ENCODE measurements at places on chromosomes 4 and X. TPM values are rescaled to one million over a fixed set of nuclear protein-coding genes. Genes with fewer than 3 reads are reported as not detected.

- DNase-seq: no peak
Measured at GRCh38 chr4:76799140-76799539, 98.8 kb downstream of the SOWAHB start.

- DNase-seq: peak; percentile 87
Measured at GRCh38 chr4:114015444-114015899, 36.0 kb upstream of the ARSJ start.

Gene LANCL3
- total RNA-seq: 0.74 TPM

DNA sequence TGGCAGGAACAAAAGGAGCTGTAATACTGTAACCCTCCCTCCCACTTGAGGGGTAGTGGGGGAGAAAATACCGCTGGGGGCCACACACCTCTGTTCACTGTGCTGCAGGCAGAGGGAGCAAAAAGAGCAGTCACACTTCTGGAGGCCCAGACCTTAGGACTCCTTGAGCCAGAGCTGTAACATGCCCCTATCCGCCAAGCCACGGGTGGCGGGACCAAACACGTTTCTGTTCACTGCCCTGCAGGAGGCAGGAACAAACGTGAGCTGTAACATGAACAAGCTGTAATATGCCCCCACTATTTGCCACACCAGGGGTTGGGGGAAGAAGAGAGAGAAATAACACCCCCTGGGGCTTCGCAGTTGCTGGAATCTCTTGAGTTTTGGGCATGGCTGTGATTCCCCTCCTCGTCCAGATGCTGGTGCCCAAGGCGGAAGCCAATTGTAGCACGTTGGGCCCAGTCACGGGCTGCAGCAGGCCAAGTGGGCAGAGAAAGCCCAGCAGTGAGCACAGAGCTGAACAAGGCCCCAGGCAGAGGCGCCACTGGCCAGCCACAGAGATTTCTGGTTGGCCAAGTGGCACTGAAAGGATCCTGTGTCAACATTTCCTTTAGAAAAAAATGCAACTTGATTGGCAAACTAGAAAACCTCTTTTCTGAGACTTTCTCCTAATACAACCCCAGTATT lies 509.7 kb downstream of the INPP4B start:
- no peak for DNase-seq

Gene NAT8L
- 2.8 TPM for total RNA-seq

DNA sequence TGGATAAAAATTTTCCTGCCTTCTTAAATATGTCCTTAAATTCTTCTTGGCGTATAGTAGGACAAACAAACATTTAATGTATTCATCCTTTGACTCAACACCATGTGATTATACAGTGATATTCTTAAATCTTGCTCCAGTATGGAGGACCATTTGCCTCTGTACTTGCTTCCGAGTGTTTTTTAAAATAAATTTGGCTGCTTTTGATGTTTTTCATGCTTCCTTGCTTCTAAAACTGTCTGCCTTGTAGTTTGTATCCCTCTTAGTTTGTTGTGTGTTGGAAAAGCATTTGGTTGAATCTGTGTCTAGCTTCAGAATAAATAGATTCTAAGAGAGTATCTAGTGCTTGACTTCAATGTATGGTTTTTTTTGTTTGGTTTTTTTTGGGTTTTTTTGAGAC lies 12.3 kb downstream of the ING2 start:
- DNase-seq: no peak

DNA sequence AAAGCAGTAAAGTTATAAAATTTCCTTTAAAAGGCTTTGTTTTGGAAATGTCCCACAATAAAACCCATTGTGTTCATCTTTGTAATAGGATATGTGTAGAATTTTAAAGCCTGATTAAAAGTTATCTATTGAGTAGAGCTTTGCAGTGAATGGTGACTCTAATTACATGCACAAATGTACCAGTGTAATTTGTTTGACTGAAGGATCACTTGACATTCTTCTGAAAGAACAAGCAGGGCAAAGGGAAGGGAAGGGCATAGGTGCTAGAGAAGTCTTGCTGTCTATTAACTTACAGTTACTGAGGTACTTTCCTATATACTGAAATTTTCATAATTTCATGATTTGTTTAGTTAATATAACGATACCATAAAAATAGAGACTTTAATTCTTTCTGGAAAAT lies 70.8 kb downstream of the STIM2 start:
- no peak for DNase-seq

GRCh38 chr4:120007191-120007871 lies 59.3 kb downstream of the MAD2L1 start:
- DNase-seq: peak; percentile 44

- peak; percentile 55 for DNase-seq
Measured at GRCh38 chr4:47213971-47214370, 182.6 kb downstream of the GABRB1 start.

Gene VEGFD
- 1.1 TPM for total RNA-seq

Gene DCTD
- 38.3 TPM for total RNA-seq

GRCh38 chrX:40278340-40279090 lies 180.8 kb upstream of the BCOR start:
- DNase-seq: peak; percentile 67

DNA sequence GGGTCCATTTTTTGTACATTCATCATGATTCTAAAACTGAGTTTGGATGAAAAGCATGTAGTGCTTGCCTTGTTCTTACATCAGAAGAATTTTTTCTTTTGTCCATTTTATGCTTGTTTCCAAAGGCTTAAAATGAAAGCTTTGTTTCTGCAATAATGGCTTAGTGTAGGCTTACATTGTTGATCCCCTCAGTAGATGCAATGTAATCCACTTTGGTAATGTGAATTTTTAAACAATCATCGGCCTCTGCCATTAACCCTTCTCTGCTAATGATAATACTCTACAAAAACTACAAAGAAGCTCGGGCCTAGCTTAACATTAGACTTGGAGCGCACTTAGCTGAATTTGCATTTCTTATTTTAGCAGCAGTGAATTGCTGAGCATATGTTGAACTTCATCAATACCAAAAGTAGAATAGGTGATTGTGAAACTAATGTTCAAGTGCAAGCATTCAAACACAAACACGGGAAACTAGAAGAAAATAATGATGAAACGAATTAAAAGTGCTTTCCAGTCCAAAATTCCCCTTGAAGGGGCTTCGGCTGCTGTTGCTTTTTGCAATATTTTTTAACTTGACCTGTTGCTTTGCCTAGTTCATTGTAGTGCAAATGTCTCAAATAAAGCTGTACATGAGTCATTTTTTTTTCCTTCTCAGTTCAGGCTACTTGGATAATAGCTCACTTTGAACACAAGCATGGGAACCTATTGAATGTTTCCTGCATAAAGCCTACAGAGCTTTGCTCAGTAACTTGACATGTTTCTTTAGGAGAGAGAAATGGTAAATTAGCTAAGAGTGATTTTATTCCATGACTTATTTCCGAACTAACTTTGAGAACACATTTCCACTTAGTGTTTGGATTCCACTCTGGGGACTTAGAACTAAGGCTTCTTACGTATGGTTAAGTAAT lies 66.5 kb downstream of the SLIT2 start:
- no peak for DNase-seq

GRCh38 chr4:142815834-142816233 lies 30.3 kb downstream of the INPP4B start:
- DNase-seq: peak; percentile 47

- DNase-seq: no peak
Measured at GRCh38 chr4:112153211-112153791, 8.0 kb downstream of the FAM241A start.

- DNase-seq: no peak
Measured at GRCh38 chr4:2284161-2284933, 22.4 kb upstream of the MXD4 start.

DNA sequence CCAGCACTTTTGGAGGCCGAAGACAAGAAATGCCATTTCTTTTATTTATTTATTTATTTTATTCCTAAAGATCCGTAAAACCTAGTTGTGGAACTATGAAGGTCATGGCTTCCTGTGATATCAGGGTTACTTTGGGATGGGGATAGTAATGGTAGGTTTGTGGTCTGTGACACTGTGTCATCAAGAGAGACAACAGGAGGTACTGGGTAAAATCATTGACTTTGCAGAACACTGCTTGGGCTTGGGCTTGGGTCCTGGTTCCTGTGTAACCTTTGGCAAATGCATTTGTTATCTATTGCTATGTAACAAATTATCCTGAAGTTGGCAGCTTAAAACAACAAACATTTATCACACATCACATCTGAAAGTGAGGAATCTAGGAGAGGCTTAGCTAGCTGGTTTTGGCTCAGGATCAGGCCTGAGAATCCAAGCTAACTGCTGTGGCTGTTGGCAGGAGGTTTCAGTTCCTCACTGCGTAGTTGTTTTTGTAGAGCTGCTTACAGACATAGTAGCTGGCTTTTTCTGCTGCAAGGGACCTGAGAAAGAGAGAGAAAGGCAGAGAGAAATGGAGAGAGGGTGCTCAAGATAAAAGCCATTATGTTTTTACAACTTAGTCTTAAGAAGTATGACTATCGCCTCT lies 576.4 kb upstream of the SLIT2 start:
- DNase-seq: peak; percentile 38

- no peak for DNase-seq
Measured at GRCh38 chr4:184392748-184393559, 81.4 kb downstream of the IRF2 start.

DNA sequence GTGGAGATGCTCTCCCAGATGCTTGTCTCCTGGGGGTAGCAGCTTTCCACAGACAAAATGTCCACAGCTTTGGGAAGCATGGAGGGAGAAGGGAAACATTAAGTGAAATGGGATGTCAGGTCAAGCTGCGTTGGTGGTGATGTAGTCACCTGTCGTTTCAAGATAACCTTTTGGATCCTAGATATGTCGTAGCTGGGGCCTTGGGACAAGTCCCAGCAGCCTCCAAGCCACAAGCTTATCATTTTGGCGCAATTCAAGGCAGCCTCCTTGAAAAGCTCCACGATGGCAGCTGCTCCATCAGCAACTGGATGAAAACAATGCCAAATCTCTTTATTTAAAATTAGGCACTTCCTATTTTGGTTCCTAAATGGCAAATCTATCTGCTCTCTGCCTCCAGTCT lies 52.0 kb downstream of the RTL9 start:
- DNase-seq: no peak

Gene USP9X
- total RNA-seq: 34.1 TPM

- peak; percentile 36 for DNase-seq
Measured at GRCh38 chr4:94455081-94455480, 3.3 kb downstream of the PDLIM5 start.

GRCh38 chrX:101349193-101349562 lies 636 bp upstream of the TIMM8A start:
- DNase-seq: no peak

Gene TMEM35A
- total RNA-seq: not detected

Gene PROM1
- 0.57 TPM for total RNA-seq

GRCh38 chr4:24044610-24045589 lies 155.1 kb upstream of the PPARGC1A start:
- DNase-seq: no peak

- no peak for DNase-seq
Measured at GRCh38 chr4:71473541-71474240, 134.9 kb downstream of the SLC4A4 start.

GRCh38 chr4:34790131-34790530 lies 1454.2 kb downstream of the ARAP2 start:
- no peak for DNase-seq

Gene ADAMTS3
- 1.6 TPM for total RNA-seq

Gene ZNF157
- total RNA-seq: 0.06 TPM

GRCh38 chrX:69255441-69256290 lies 90.4 kb upstream of the PJA1 start:
- DNase-seq: no peak

DNA sequence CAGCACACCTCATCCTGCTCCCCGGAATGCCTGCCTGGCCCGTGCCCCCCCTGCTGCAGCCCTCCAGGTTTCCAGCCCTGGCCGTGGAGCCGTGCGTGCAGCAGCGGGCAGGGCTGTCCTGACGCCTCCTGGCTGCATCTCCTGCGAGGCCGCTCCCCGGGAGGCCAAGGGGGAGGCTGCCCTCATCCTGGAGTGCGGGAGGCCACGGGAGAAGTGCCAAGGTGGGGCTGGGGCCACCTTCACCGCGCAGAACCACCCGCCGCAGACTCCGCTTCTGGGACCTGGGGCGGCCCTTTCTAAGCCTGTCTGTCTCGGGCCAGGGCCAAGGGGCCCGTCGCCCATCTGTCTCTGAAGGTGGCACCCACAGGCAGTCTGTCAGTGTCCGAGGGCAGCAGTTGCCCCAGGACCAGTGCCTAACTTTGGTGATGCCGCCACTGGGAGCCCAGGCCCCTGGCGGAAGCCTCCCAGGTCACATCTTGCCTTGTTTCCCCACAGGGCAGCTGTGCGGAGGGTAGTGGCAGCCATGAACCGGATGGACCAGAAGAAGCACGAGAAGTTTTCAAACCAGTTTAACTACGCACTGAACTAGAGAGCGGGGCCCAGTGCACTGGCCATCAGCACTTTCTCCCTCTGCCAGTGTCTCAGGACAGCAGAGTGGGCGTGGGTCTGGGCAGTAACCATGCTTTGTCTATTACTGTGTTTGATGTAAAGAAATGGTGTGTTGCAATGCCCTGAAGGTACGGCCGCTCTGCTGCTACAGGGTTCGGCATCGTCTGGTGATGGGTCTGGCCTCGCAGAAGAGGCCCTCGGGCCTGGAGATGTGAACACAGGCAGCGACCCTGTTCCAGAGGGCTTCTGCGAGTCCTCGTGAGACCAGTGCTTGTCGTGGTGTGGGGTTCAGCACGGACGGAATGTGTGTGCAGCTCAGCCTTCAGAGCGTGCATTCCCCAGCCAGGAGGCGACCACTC lies 20.6 kb downstream of the NKX1-1 start:
- DNase-seq: no peak

GRCh38 chr4:111883557-111883999 lies 261.7 kb upstream of the FAM241A start:
- DNase-seq: peak; percentile 2

- DNase-seq: peak; percentile 69
Measured at GRCh38 chrX:54492340-54492739, 3.7 kb downstream of the FGD1 start.

Gene FAAH2
- not detected for total RNA-seq

Gene MAGEA4
- not detected for total RNA-seq

Gene NXF2B
- total RNA-seq: 1.9 TPM

DNA sequence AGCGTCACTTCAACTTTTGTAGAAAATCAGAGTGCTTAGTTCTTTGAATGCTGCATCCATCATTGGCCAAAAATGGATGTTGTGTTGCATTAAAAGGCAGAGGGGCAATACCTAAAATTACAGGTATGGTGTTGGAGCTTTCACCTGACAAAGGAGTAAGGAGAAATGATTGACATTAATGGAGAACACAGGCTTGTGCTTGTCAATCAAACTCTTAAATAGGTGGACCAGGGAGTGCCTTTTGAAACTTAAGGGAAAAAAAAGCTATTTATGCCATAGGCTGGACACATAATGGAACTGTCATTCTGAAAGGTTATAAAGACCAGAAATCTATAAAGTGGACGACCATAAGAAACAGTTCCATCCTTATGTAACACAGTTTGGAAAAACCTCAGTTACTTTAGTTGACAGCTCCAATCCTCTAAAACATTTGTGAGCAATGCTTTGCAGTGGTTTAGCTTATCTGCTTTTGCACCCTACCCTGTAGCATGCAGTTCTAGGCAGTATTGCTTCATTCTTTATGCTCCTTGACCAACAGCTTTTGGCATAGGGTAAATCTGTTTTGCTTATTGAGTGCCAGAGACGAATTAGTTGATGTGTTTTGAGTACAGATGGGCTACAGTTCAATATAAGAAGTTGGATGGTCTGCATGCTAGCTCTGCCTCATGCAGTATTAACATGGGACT lies 2.4 kb downstream of the HADH start:
- no peak for DNase-seq

Gene SUPT20HL2
- not detected for total RNA-seq

Gene NEXMIF
- 0.21 TPM for total RNA-seq

Gene ANK2
- total RNA-seq: 7.4 TPM

Gene ZNF595
- total RNA-seq: 39.3 TPM
